Left lung (tissue), 14 donors: ENCODE measurements at places on chromosomes 1 and 21.

- no peak for DNase-seq
Observed at GRCh38 chr1:236645016-236645680, 40.8 kb upstream of the HEATR1 start.

- DNase-seq, result no peak
Observed at GRCh38 chr1:62395291-62395690, 41.6 kb upstream of the USP1 start.

DNA sequence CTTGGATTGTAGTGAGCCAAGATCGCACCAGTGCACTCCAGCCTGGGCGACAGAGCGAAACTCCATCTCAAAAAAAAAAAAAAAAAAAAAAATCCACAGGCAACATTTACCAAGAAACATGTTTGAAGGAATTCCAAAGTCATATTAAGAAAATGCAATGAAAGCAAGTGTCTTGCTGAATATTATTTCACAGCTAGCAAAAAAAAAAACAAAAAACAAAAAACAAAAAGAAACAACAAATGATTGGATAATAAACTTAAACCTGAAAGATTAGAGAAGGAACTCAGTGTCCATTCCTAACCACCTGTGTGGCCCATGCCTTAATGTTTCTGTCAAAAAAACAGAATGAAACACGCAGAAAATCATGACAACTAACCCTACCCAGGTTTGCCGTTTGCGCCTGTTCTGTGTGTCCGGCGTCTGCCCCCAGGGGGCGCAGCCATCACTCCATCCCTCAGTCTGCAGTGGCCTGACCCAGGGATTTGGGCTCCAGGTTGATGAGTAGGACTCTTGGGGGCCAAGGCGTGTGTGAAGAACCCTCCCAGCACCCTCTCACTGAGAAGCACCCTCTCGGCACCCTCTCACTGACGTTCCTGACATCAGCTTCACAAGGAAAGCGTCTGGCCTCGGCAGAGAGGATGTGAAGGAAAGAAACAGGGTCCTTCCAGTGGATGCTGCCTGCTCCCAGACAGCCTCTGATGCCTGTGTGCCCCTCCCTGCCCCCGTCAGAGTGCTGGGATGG lies 19.2 kb upstream of the PTTG1IP start:
- peak; percentile 44 for DNase-seq

GRCh38 chr1:35588197-35588910 lies 15.2 kb downstream of the TFAP2E start:
- DNase-seq, result no peak

DNA sequence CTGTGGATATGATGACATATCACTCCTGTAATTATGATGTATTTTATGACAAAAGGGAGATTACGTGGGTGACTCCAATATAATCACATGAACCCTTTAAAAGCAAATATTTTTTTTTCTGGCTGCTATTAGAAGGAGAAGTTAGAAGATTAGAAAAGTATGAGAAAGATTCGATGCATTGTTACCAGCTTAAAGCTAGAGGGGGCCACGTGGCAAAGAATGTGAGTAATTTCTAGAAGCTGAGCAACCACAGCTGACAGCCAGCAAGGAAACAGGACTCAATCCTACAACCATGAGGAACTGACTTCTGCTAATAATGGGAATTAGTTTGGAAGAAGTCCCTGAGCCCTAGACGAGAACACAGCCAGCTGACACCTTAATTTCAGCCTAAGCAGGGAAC lies 56.3 kb upstream of the C1orf87 start:
- no peak for DNase-seq

DNA sequence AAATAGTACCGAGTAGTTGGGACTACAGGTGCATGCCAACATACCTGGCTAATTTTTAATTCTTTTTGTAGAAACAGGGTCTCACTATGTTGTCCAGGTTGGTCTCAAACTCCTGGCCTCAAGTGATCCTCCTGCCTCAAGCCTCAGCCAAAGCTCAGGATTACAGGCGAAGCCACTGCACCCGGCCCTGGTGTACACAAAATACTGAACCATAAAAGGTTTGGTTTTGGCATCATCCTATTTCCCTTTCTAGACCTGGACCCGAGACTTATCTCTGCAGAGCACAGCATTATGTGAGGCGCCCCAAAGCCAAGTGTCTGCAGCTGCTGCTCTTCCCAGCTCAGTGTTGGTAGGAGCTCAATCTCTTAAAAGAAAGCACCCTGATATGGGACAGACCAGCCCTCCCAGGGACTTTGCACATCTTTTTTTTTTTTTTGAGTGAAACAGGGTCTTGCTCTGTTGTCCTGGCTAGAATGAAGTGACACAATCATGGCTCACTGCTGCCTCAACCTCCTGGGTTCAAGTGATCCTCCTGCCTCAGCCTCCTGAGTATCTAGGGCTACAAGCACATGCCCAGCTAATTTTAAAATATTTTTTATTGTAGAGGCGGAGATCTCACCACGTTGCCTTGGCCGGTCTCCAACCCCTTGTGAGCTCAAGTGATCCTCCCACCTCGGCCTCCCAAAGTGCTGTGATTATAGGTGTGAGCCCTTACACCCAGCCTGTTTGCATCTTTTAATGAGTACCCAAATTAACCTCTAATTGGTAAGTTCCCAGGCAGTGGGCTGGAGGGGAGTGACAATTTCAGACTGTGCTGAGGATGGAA lies 20.4 kb downstream of the TEX35 start:
- no peak for DNase-seq

DNA sequence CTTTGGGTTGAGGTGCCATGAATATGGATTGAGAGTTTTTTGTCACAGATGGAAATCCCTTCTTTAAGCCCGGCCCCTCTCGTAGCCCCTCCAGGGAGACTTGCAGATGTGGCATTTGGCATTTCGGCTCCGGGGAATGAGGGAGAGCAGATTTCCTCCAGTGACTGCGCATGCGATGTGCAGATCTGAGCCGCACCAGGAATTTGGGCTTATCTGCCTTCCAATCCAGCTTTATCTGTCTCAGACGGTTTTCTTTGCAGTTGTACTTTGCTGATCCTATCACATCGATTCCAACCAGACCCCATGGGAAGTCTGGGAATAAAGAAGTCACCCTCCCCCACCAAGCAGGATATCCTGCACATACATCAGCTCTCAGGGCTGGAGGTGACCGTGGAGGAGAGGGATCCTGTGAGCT lies 11.7 kb downstream of the KIF26B start:
- DNase-seq, result no peak

GRCh38 chr1:154714638-154715037 lies 106.7 kb upstream of the ADAR start:
- peak; percentile 75 for DNase-seq

DNA sequence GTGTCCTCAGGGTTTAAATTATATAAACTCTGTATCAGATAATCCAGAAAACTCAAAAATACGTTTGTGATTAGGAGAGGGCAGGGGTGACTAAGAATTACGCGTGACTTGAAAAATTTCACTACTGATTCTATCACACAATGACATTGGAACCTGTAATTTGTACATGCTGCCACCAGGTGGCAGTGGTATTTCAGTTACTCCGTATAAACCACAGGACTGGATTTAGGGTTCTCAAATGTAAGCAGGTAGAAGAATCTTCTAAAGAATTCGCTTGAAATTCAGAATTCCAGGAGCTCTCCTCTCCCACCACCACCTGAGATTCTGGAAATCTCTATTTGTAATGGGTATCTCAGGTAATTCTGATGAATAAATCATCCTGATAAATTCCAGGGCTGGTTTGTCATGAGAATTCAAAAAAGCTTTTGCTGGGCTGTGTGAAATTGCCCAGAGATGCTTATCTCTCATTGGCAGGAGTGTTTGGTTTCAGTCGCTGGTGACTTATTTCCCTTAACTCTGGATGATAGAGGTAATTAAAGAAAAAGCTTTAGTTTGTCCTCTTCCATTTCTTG lies 1.7 kb upstream of the KRTAP7-1 start:
- DNase-seq, result no peak

GRCh38 chr1:86748622-86749373 lies 44.4 kb downstream of the SH3GLB1 start:
- no peak for DNase-seq

GRCh38 chr21:42062236-42063022 lies 8.7 kb upstream of the UMODL1 start:
- DNase-seq, result no peak

DNA sequence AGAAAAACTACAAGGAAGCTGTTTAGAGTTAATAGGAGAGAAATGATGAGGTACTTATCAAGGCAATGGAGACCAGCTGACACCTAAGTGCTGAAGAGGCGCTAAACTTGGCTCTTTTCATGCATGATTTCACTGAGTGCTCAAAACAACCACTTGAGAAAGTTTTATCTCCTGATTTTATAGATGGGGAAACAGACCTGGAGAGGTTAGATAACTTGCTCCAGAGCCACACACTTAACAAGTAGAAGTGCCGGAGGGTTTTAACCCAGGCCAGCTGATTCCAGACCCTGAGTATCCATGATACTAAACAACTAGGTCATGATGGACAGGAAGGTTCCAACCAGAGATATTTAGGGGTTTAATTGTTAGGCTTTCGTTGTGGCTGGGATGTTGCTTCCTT lies 25.9 kb downstream of the UBE2U start:
- no peak for DNase-seq

- DNase-seq, result no peak
Observed at GRCh38 chr1:67348586-67349252, 41.0 kb downstream of the IL12RB2 start.

- peak; percentile 12 for DNase-seq
Observed at GRCh38 chr1:171984850-171985485, 143.7 kb downstream of the DNM3 start.

- DNase-seq, result no peak
Observed at GRCh38 chr1:207022996-207023679, 9.4 kb downstream of the C1orf116 start.

DNA sequence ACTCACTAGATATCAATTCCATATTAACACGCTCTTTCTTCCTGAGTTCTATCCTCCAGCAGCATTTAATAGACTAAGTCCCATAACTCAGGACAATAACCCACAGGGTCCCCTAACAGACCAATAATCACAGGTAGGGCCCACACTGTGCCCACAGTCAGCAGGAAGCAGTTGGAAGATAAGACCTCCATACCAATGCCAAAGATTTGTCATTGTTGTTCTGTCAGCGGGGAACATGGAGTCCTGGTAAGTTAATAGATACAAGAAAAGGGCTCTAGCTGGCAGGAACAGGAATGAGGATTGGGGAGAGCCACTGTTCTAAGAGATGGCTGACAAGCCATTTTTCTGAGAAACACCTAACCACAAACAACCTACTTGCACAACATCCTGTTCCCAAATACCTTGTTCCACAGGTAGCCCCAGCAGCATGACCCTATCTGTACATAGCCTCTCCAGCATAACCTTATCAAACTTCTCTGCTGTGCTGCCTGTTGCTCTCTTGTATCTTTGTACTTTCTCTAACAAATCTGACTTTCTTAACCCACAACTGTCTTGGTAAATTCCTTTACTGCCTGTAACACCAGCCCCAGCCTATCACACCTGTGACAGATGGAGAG lies 142.0 kb upstream of the KCNJ15 start:
- DNase-seq, result no peak

DNA sequence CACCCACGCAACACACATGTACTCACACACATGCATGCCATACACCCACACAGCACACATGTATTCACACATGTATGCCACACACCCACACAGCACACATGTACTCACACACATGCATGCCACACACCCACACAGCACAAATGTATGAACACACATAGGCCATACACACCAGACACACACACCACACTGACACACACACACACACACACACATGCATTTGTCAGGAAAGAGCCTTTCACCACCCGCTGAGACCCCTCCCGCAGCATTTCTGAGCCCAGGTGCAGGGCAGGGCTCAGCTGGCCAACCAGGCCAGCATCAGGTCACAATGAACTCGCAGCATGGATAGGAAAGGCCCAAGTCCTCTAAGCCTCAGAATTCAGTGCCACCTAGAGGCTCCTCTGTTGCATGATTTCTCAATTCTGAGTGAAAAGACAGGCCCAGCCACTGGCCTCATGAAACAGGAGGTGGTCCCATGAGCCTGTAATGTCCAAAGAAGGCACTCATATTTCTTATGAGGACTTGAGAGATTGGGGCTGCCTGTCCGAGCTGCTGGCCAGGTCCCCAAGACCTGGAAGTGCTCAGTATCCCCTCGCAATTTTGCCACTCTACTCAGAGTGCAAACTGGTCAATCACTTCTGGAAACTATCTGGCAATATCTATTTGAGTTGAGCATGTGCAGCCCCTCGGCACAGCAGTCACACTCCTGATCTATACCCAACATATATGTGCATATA lies 57.3 kb downstream of the PSMG1 start:
- DNase-seq, result no peak

DNA sequence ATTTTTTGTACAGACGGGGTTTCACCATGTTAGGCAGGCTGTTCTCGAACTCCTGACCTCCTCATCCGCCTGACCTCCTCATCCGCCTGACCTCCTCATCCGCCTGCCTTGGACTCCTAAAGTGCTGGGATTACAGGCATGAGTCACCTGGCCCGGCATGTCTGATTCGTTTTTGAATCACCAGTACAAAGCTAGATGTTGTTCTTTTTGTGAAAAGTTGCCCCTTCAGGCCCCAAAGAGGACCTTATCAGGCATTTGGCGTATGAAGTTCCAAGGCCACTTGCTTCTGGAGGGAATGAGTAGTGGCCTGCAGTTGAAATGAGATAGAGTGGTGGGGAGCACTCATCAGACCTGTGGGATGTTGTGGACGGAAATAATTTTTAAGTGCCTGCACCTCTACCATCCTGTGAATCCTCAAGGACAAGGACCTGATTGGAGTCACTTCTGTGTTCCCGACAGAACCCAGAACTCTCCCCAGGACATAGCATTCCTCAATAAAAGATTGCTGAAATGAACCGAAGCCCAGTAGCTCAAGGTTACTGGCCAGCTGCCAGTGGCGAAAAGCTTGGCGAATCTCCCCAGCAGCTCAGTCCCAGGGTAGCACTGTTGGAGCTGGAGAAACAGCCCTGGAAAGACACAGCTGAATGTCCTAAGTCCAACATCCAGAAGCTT lies 50.1 kb downstream of the NDUFS5 start:
- no peak for DNase-seq

DNA sequence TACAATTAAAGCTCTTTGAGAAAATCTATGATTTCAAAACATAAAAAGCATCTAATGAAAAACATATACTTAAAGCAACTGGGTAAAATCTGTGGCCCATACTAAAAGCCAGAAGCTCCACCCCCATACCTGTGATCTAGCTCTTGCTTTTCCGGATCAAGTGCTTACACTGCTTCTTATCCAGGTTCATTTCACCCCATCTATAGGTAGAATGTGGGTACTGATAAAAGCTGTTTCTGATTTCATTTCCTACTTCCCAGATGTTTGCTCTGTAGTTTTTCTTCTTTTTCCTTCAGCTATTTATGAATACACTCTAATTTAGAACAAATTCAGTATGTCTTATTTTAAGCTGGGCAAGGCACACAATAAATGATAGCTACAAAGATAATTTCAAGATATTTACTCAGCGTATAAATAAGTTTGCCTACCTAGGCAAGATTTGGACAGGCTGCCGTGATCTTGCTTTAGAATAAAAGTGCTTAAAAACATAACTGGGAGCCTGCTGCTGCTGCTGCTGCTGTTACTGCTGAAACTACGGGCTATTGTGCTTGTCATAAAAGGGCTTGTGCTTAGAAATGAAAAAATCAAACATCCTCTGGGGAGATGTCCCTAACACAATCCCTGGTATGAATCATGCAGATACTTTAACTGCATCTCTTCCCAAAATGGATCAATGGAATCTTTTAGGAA lies 2.1 kb downstream of the SIPA1L2 start:
- DNase-seq, result no peak
